ENCODE measurements at places on chromosomes 2 and 18. TPM values are rescaled to one million over a fixed set of nuclear protein-coding genes. Genes with fewer than 3 reads are reported as not detected.

DNA sequence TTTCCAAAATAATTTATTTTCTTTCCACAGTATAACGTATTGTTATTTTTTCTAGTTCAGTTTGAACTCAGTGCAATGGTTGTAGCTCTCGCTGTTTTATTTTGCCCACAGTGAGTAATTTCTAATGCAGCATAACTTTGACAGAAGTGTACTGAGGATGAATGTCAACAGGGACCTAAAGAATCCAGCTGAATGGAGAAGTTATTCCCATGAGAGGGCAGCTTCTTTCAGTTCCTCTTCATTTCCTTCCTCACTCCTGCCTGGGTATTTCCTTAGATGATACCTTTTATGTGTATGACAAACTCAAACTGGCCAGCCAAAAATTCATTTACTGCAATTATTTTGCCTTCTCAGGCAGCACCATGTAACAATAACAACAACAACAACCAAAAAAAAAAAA is 1223.1 kb upstream of the ZEB2 start:
- DNase-seq, result no peak

DNA sequence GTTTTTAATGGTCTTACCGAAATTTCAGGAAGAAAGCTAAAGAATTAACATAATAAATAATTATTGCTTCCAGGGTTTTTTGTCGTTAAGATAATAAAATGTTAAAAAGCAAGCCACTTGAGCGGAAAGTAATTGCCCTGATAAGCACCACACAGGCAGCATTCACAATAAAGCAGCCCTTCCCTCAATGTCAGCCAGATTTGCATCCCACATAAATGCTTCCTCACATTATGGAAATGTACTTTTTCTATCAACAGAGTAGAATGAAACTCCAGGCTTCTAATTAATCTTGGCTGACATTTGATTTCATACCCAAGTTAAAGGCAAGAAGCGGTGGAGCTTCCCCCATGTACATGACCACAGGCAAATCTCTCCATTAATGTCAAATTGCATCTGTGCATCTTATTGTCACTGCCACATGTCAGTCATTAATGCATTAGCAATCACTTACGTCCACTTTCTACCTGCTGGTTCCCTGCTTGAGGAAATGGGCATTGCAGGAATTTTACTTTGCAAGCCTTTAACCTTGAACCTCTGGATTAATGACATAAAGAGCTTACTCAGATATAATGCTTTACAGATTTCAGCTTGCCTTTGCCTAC is 26.2 kb downstream of the PTPRM start:
- DNase-seq, result no peak

DNA sequence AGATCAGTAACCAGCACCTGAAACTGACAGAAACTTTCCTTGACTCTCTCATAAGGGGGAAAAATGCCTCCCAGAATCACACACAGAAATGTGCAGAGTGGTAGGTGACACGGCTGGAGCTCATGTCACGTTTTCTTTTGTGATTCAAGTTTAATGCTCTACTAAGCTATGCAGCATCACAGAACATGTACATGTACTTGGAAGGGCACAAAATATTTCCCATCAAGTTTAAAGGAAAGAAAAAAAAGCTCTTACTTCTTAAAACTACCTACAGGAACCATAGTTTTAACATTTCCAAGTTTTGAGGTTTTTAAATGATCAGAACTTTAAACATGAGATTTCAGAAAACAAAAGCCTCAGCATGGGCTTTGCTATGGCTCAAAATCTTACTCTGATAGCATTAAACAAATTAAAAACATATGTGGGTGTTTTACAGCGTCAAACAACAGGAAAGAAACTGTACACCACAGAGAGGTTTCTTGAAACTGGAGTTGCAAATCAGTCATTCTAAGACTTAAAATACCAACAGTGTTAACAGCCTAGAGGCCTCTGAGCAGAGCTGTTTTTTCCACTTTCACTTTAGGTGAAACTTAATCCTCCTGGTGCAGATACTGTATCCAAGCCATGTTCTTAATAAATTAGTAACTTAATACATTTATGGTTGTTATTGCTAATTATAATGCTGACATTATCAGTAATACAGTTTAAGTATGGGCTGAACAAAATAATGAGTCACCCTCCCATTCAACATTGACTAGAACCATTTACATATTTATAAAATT is 30.1 kb downstream of the MBP start:
- no peak for DNase-seq

DNA sequence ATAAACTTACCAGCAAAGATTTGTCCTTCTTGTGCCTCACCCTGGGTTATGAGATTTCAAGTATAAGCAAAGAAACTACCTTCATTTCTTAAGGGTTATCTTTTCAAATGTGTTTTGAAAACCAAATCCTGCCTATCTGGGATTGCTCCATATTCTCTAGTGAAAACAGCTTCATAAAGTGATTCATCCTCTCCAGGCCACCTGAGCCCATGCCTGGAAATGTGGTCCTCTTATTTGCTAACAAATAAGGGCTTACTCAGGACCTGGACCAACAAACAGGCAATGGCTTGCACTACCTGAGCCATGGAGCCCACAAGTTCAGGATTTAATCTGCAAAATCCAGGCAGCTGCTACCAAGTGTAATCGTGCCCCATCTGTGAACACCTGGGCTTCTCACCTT is 234.4 kb upstream of the RBBP8 start:
- DNase-seq, result no peak

The ALPI gene
- not detected for total RNA-seq
